ENCODE measurements at places on chromosomes 4 and X.

- DNase-seq, result no peak
Measured at GRCh38 chrX:29787656-29788055, 427.7 kb upstream of the MAGEB2 start.

- DNase-seq, result no peak
Measured at GRCh38 chr4:38330936-38331335, 333.1 kb upstream of the KLF3 start.

GRCh38 chr4:55358668-55359067 lies 12.6 kb downstream of the SRD5A3 start:
- peak; percentile 83 for DNase-seq

DNA sequence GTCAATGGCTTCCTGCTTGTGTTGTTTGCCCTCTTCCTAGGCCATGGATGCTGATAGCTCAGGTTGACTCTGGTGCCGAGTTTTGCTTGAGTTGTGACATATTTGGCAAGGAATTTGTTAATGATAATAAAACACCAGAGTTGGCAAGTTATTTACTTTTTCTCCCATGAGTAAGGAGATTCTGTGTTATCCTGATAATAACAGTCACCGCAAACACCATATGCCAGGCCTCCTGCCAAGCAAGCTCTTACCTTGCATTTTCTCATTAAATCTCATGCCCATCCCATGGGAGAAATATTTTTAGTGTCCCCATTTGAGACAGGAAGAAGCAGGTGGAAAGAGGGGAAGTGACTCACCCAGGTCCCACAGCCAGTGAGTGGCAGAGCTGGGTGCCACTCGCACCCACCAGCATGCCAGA lies 67.4 kb upstream of the CLCN4 start:
- DNase-seq, result no peak

GRCh38 chr4:73540826-73541225 lies 59.3 kb downstream of the AFM start:
- no peak for DNase-seq
